ENCODE measurements at places on chromosomes 1 and 21. TPM values are rescaled to one million over a fixed set of nuclear protein-coding genes. Genes with fewer than 3 reads are reported as not detected.

AQP10 gene
- not detected for total RNA-seq

BARHL2 gene
- not detected for total RNA-seq

NR5A2 gene
- total RNA-seq: 6.2 TPM

RUSC1 gene
- 11.3 TPM for total RNA-seq

ABCA4 gene
- 0.38 TPM for total RNA-seq

PRKAA2 gene
- total RNA-seq: 3.0 TPM

DENND1B gene
- 14.1 TPM for total RNA-seq

CFHR4 gene
- not detected for total RNA-seq

CELA3B gene
- not detected for total RNA-seq

SPATA21 gene
- total RNA-seq: not detected

CD48 gene
- total RNA-seq: 77.7 TPM

UHMK1 gene
- total RNA-seq: 86.7 TPM

CFHR1 gene
- total RNA-seq: not detected

LCK gene
- total RNA-seq: 2.6 TPM

RBP7 gene
- 77.3 TPM for total RNA-seq

CLCA4 gene
- total RNA-seq: 0.65 TPM

SPRR2E gene
- total RNA-seq: not detected

DPT gene
- 131 TPM for total RNA-seq
